ENCODE measurements at places on chromosomes 4 and X.

DNA sequence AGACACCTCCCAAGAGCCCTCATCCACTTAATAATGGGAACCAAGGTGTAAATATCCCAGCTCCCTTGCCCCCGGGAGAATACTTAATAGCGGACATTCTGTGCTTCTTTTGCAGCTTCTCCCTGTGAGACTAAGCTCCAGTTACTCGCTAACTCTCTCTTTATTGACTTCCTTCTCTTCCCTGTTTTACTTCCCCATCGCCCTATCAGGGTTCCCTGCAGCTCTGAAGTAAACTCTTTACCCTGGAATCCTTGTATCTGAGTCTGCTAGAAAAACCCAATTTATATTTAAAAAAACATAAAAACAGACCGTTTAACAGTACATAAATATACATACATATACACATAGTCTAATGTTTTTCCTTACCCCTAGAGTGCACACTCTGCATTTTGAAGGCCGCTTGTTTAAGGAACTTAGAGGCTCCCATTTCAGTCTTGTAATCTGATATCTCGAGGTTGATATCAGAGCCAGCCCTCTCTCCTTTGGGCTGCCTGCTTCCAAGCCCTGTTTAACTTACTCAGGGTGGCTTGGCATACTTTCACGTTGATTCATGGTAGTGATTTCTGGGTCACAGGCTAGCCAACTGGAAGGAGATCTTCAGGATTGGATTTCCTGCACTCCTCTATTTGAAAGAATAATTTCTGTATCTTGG, 177.4 kb upstream of the SCML1 start:
- DNase-seq = no peak

DNA sequence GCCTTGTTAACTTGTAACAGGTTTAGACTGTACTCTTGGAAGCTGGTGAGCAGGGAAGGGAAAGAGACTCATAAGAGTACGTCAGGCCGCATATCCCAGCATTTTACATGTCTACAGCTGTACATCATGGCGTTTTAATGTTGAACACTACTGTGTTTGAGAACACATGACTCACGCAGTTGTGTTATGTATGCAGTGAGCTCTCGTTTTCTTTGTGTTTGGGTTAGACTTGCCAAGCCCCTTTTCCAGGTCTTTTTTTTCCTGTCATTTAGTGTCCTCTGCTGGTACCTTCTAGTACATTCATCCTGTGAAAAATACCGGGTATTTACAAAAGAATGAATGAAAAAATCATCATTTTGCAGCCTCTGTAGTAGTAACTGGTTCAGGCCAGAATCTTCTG, 35.3 kb downstream of the SMS start:
- DNase-seq = no peak

GRCh38 chr4:104815665-104816064, 321.0 kb upstream of the CXXC4 start:
- DNase-seq = no peak

- DNase-seq = no peak
These were observed 886 bp upstream of the WWC2 start for GRCh38 chr4:183098019-183098722.

DNA sequence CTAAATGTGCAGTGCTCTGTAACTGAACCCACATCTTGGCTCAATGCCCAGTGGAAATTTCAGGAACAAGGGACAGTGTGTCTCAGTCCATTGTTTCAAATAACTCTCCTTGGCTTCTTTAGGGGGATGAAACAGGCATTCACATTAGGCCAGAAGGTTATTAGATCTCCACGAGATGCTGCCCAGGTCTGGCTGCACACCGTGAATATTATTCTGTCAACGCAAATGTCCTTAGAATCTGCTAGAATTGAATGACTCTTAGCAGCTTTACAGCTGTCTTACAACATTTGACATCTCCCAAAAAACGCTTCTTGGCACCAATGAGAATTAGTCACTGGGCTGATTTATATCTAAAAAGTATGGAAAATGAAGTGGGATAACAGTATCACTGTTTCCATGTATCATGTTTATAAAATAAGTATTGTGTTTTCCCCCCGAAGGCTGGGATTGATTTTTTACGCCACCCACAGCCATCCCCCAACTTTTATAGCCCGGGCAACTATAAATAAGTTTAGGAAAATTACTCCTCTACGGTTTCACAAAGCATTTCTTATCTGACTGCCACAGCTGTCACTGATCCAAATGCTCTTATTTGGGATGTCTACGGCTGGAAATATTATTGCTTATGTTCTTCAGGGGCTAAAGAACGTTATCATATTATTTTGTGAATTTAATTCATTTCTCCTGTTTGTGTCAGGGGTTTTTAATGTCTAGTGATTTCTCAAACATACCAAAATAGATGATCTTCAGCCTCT, 559.7 kb upstream of the FAT1 start:
- DNase-seq = no peak

GRCh38 chr4:173488656-173489055, 41.4 kb downstream of the HAND2 start:
- no peak for DNase-seq

DNA sequence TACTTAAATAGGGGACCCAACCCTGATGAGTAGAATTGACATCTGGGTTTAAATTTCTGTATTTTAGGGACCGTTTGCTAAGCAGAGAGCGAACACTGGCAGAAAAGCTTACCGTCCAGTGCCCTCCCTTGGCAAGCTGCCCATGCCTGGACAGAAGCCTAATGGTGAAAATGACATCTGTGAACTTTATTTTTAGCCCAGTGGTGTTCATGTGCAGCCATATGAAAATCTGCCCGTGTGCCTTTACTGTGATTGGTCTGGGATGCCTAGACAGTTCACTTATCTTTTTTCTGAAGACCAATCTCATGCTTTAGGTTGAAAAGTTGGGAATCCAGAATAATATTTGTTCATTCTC, 1.1 kb downstream of the STBD1 start:
- peak; percentile 33 for DNase-seq

GRCh38 chr4:66160606-66161005, 490.3 kb upstream of the EPHA5 start:
- no peak for DNase-seq

- no peak for DNase-seq
These were observed 139.6 kb downstream of the IDS start for GRCh38 chrX:149365552-149365951.

DNA sequence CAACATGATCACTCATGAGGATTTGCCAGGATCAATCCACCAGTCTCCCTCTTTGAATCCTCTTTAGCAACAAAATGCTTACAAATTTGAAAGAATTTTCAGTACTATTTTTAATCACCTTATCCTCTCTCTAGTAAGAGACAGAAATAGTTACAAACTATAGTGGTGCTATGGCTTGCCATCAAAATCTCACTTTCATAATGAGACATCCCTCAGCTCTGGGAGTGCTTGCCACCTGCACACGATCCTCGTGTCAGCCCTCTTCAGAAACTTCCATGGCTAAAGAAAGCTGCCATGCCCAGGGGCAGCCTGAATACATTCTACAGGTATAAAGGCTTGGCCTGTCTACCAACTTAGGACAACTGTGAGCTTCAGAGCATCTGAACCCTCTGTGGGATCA, 5.1 kb upstream of the DHX15 start:
- no peak for DNase-seq

DNA sequence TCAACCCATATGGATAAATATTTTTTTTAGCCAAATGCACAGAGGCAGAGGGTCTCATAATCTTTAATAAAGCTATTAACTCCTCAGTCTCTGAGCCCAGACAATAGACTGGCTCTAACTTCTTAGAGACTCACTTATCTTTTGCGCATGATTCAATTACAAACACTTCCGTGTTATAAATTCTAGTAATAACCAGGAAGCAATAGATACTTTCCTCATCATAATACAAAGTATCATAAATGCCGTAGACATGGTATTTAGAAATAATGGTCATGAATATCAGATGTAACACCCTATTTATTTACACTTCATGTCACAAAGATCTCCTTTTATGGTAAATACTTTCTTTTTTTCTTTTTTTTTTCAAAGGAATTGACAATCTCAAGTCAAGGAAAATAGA, 4.4 kb upstream of the GIMD1 start:
- DNase-seq = no peak

DNA sequence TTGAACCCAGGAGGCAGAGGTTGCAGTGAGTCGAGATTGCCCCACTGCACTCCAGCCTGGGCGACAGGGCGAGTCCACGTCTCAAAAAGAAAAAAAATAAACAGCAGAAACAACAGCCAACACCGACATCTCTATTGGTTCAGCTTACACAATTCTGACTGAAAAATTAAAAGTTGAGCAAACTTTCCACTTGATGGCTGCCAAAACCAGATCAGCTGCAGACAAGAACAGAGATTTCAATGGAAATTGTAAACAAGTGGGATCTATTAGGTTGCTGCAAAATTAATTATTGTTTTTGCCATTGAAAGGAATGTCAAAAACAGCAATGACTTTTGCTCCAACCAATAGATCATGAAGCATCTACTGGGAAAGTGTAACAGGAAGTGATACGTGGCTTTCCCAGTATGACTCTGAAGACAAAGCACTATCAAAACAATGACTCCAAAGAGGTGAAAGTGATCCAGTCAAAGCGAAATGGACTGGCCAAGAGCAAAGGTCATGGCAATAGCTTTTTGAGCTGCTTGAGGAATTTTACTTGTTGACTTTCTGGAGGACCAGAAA, 26.3 kb downstream of the UPF3B start:
- no peak for DNase-seq

DNA sequence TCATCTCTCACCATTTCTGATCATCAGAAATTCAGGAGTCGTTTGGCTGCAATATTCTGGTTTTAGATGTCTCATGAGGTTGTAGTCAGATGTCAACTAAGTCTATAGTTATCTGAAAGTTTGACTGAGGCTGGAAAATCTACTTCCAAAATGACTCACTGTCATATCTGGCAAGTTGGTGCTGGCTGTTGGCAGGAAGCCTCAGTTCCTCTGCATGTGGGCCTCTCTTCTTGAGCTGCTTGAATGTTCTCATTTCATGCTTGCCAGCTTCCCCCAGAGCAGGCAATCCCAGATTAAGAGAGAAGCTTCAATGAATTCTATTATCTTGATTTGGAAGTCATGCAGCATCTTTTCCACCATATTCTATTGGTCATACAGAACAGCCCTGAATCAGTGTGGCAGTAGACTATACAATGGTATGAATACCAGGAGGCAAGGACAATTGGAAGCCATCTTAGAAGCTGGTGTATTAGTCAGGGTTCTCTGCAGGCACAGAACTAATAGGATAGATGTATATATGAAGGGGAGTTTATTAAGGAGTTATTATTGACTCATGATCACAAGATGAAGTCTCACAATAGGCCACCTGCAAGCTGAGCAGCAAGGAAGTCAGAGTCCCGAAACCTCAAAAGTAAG, 46.8 kb upstream of the ELF2 start:
- no peak for DNase-seq

DNA sequence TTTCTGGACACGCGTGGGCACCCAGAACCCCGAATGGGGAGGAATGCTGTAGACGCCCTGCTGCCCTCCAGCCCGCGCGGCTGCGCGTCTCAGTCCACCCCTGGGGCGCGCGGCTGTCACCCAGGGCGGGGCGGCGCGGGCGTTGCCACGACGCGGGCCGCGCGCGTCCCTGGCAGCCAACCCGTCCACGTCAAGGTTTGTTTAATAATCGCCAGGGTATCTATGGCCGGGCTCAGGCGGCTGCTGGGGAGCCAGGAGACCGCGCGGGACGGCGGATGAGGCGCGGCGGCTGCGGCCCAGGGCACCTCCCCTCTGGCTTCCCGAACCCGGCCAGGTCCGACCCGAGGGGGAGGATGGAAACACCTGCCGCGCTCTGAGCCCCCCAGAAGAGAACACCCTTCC, at the start of gene SPATA18:
Gene SPATA18, plus strand, starts transcription at position 92 of the 402 bp plus-strand sequence. CDS start 401 bp downstream, outside the sequence.
- peak; percentile 32 for DNase-seq

DNA sequence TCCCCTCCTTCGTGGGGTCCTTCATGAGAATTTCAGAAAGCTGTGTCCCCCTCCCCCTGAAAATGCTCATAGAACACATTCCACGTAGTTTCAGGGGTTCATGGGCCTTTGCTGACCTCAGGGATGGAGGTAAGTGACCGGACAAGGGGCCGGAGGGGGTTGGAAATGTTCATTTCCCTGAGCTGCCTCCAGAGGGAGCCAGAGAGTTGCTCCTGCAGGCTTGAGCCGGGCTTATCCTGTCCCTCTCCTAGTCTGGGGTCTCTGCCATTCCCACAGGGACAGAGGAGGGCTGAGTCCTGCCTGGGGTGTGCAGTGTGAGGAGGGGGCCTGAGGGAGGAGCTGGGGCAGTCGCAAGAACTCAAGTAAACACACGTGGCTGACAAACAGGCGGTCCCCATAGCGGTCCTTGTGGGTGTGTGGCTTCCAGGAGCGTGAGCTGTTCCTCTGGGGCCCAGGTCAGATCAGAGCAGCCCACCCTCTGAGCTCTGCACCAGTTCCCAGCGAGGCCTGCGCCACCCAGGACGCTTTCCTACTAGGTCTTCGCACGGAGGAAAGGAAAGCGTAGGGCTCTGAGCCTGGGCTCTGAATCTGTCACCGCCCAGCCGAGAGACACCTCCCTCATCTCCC, 62.5 kb downstream of the WFS1 start:
- no peak for DNase-seq

GRCh38 chr4:78578674-78579425, 27.3 kb downstream of the ANXA3 start:
- no peak for DNase-seq

GRCh38 chrX:906586-906985, 276.0 kb downstream of the SHOX start:
- no peak for DNase-seq

- DNase-seq = no peak
These were observed 15.0 kb downstream of the ADD1 start for GRCh38 chr4:2858451-2859217.

GRCh38 chr4:85369703-85370380, 105.1 kb upstream of the ARHGAP24 start:
- DNase-seq = no peak

DNA sequence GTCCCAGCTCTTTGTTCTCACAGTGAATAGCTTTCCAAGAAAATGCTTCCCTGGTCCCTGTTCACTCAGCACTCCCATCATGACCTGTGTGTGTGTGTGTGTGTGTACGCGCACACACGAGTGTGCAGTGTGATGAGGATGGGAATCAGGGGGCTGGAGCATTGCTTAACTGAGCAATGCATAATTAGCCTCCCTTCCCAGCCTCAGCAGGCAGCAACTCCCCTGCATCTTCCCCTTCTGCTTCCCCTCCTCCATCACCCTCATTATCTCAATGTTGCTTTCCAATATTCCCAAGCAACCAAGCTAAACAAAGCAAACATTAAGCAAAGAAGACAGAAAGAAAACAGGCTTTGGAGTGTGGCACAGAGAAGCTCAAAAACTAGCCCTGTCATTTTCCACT, 137.0 kb downstream of the RBM47 start:
- DNase-seq = no peak

DNA sequence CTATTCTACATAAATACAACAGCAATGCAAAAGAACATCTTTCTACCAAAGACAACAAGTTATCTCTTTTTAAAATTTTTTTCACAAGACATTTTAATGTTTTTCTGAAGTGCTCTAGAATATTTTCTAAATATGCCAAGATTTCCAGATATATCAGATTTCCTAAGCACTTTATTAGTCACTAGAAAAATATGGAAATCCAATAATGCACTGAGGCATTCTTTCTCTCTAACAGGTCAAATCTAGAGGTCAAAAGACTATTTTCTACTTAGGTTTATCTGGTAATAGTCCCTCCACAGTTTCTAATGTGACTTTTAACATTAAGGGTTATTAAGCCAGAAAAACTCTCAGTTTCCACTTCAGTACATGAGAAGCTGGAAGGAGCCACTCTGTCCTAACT, 1041.2 kb upstream of the INTU start:
- no peak for DNase-seq

All from NCI-H146 (cell line).